ENCODE measurements at places on chromosomes 1 and 21.

DNA sequence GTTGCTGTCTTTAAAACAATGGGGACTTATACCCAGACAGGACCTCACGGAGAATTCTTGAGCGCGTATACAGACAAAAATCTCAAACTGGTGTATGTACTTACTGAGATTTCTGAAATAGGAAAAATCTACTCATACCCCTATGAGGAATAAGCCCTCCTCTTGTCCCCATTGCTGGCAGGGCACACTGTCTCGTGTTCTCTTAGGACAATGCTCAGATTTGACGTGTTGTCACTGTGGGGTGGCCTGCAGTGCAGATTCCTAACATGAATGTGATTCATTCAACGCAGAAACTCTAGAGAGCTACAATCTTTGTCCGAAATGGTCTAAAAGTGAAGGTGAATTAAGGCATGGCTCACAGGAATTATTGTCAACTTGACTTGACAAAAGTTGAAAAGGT, 31.1 kb upstream of the PDE9A start:
- no peak for DNase-seq

DNA sequence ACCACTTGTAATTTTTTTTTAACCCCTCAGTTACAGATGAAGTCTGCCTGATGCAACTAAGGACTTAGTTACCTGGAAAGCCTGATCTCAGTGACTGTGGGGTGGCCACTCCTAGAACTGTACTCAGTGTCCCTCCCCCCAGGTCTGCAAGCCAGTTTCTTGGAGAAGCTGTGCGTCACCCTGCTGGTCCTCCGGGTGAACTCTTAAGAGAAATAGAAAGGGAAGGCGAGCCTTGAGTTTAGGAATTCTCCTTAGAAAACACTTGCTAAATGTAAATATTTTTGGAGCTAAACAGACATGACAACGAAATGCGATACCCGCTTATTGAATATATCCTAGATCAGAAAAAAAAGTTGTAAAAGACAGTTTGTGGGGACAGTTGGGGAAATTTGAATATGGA, 730 bp downstream of the SLC16A4 start:
- DNase-seq = no peak

DNA sequence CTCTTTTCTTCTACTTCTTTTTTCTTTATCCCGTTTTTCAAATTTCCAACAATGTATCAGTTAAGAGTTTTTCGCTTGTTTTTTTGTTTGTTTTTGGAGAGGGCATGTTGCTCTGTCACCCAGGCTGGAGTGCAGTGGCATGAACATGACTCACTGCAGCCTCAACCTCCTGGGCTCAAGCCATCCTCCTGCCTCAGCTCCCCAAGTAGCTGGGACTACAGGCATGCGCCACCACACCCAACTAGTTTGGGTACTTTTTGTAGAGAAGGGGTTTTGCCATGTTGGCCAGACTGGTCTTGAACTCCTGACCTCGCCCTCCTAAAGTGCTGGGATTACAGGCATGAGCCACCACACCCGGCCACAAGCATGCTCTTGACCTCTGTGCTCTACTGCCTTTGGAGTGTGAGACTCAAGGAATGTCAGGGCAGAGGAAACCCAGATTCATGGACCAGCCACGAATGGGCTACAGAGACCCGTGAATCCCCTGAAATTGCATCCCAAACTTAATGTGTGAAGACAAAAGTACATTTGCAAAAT, 65.1 kb upstream of the HSD17B7 start:
- DNase-seq = no peak

- DNase-seq = no peak
Measured at GRCh38 chr1:31112266-31112935, 46.9 kb upstream of the PUM1 start.

DNA sequence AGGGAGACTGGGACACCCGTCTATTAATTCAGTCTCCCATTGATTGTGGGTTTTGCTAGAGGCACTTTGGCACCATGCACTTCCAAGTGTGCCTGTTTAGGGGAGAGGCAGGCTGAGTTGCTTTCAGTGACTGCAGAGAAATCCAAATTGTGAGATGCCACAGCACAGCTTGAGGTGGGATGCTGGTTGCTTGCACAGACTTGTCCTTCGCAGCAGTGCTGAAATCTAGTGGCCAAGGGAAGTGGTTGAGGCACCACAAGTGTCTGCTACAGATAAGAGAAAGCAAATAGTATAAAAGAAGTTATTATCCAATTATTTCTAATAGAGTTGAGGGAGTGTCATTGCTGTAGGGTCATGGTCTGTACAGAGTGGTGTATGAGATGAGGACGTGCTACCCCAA, 40.0 kb upstream of the APP start:
- DNase-seq = no peak

GRCh38 chr1:47403321-47403910, 12.7 kb upstream of the FOXE3 start:
- no peak for DNase-seq

DNA sequence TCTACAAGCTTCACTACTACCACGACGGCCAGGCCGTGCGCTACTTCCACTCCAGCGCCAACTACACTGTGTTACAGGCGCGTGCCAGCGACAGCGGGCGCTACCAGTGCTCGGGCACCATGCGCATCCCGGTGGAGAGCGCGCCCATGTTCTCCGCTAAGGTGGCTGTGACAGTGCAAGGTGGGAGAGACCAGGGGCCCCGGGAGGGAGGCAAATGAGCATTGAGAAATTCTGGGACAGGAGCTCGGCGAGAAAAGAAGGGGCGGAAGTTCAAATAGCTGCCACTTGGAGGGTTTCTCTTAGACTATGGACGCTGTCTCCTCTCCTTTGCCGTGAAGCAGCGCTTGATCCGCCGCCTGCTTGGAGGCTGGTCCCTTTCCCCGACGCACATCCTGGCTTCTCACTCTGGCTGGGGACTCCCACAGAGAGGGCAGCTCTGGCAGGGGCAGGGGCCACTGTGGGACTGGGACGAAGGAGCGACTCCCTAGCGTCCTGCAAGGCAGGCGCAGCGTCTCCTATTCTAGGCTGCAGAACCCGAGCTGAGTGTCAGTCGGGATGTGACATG, 4.6 kb downstream of the FCRLB start:
- peak; percentile 52 for DNase-seq
